Vagina (tissue), 2 donors: ENCODE measurements at places on chromosomes 5 and 9.

- no peak for DNase-seq
Measured at GRCh38 chr5:1432296-1432695, 12.9 kb downstream of the SLC6A3 start.

GRCh38 chr9:69759021-69759420, 790 bp downstream of the PTAR1 start:
- no peak for DNase-seq

DNA sequence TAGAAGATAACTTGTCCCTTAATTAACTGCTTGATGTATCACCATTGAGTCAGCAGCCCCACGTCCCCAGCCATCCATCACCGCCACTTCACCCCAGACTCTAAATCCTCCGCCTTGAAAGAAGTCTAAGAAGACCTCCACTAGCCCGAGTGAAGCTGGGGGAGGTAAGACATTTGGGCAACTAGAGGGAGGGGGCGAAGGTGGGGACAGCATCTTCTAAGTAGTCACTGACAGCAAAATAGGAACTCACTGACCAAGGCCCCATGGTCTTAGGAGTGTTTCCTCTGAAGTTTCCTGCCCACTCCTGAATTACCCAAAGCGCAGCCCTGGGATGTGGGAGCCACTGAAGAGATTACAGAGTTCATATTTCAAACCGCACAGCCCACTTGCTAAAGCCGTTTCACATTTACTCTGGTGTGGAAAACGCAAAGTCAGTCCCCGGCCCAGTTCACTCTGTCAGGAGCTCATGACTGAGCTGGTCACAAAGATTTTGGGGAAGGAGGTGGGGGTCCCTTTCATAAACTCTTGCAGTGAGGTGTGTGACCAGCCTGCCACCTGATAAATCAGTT, 107.4 kb downstream of the LHFPL2 start:
- DNase-seq, result no peak

- DNase-seq, result no peak
Measured at GRCh38 chr5:101679816-101680215, 616.3 kb downstream of the SLCO4C1 start.

- DNase-seq, result peak; percentile 20
Measured at GRCh38 chr9:108039493-108039892, 549.9 kb upstream of the KLF4 start.

- no peak for DNase-seq
Measured at GRCh38 chr5:123813937-123814624, 302.1 kb downstream of the CSNK1G3 start.

DNA sequence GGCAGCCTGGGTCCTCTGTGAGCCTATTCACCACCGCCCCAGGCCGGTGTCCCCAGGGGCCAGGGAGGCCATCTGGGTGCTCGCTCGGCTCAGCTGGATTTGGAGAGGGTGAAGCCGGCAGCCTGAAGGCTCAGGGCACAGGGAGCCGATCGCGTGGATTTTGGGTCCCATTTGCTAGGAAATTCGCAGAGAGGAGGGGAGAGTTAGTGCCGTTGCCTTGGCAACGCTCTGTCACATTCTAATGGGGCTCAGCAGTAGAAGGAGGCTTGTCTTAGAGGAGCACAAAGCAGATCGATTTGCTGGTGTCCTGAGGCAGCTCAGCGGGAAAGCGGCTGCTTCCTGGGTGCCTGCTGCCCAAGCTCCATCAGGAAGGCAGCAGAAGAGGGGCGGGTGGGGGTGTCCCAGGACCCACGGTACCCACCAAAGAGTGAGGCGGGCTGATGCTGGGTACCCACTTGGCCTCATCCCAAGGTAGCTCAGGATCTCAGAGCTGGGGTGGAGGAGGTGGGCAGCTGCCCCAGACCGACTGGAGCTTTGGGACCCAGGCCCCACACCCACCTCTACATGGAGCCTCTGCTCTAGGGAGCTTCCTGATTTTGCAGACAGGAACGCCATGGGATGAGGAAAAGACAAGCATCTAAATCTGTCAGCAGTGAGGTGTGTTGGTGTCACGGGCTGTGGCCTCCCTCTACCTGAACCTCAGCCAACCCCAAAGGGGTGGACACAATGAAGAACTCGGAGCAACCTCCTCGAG, 17.1 kb upstream of the OLFM1 start:
- DNase-seq, result no peak

DNA sequence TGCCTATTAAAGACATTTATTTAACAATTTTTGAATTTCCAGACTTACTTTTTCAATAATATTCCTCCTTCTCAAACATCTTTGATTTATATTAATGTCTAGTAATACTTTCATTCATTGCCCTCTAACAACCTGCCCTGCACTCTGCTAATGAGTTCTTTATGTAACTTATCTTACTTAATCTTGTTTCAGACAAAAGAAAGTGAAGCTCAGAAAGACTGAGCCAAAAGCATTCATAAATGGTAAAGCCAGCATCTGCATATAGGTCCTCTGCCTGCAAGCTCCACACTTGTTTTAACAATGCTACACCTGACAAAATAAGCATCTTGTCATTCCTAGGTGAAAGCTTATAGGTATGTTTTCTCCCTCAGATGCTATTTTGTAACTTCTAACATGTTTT, 2.4 kb upstream of the TNPO1 start:
- DNase-seq, result no peak

DNA sequence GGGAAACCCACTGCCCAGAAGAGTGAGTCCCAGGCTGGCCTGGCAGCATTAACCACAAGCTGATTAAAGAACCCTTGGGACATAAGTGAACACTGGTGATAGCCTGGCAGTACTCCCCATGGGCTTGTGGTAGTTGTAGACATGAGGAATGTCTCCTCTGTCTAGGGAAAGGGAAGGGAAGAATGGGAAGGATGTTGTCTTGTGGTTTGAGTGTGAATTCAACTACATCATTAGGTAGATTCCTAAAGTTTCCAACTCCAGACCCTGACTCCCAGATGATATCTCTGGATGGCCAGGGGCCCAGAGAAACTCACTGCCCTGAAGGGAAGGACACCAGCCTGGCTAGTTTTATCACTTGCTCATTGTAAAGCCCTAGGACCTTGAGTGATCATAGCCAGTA, 1012.4 kb upstream of the COX7C start:
- no peak for DNase-seq

DNA sequence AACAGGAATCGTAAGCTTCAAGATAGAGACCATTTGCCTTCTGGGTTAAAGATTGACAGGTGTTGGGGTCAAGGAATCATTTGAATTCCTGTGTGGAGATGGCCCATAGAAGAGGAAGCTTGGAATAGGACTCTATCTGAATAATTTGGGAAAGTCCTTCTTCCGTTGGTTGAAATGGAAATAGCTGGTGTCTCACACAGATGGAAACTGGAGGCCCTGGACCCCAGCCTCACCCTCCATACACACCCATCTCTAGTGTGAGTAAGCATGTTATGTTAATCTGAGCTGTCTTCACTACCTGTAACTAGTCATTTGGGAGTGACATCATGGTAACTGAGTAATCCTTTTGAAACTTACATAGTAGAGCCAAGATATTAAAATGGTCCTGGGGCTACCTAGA, 184.4 kb downstream of the CD180 start:
- no peak for DNase-seq

DNA sequence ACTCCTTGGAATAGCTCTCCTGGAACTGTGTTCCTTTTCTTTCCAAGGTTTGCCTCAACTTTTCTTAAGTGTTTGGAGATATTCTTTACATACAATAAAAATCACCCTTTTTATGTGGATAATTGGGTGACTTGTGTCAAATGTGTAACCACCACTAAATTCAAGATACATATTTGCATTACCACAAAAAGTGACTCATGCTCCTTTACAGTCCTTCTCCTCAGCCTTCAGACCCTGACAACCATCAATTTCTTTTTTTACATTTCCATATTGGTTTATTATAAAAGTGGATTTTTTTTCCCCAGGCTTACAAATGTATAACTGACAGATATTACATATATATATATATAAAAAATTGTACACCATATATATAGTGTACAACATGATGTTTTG, 372.0 kb upstream of the KCNN2 start:
- DNase-seq, result no peak

DNA sequence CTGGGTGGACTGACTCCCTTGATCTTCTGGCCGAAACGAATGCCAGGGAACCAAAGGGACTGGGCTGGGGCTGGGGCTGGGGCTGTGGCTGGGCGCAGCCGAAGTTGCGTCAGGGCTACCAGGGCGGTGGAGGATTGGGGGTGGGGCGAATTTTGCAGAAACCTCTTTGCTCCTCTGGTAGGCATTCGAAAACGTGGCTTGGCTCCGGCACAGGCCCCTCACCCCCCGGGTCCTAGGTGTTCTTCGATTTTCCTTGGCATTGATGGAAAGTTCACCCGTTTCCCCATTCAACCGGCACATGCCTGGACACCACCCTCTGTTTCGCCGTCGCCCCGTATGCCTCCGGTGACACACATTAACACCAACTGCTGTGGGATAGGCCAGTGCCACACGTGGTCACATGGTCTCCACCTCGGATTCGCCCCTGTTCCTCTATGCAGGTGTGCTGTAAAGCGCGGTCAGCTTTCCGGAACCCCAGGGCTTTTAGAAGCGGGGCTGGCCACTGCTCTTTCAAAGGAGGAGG, 477.1 kb downstream of the SPATA31A7 start:
- DNase-seq, result no peak

GRCh38 chr5:119951330-119951934, 322.1 kb downstream of the FAM170A start:
- DNase-seq, result no peak

- no peak for DNase-seq
Measured at GRCh38 chr9:36835271-36835996, 198.6 kb downstream of the PAX5 start.

- DNase-seq, result no peak
Measured at GRCh38 chr5:39608024-39608423, 183.2 kb upstream of the DAB2 start.

DNA sequence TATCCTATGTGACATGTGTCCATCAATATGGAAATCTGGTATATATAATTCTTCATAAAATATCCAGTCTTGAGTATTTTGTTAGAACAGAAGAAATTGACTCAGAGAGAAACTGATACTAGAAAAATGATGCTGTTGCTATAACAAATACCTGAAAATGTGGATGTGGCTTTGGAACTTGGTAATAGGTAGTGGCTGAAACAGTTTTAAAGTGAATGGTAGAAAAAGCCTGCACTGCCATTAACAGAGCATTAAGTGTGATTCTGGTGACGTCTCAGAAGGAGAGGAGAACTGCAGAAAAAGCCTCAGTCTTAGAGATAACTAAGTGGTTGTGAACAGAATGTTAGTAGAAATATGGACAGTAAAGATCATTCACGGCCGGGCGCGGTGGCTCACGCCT, 634.9 kb upstream of the ZNF608 start:
- no peak for DNase-seq

DNA sequence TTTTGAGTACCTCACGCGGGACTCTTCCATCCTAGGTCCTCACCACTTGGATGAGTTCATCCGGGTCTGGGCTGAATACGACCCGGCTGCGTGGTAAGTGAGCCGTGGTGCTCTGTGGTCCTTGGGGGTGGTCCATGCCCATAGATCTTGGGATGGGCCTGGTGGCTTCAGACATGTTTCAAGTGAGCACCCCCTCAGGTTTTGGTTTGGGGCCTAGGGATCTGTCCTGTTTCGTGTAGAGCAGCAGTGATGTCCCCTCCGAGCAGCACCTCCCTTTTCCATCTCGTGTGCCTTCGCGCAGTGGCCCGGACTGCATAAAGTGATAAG, 218.9 kb downstream of the CACNA1B start:
- no peak for DNase-seq
